ENCODE measurements at places on chromosomes 12 and 14.
A peak's percentile ranks its signal among the peaks of the same experiment; 100 is the strongest.

- DNase-seq, result no peak
Measured at GRCh38 chr12:98188650-98189077, 326.7 kb upstream of the TMPO start.

DNA sequence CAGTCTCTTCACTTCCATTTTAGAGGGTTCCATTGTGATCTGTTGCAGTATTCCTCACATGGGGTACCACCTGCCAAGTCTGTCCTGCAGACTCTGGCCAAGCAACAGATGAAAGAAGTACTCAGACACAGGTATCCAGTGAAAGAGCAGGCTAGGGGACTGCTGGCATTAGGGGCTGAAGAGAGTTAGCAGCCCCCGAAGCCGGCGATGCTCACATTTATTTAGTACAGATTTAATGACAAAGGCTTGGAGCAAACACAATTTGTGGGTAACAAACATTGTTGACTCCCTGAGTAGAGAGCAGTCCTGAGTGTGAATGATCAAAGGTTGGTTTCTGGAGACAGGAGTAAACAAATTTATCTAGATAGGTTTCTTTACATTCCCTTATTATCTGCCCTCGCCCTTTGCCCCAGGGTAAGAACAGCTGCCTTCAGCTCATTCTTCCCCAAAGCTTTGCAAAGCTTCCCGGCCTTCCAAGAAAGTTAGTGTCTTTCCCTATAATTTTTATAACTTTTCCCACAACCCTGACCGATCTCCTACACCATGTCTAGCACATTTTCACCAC, 144.8 kb downstream of the TMEM117 start:
- no peak for DNase-seq

GRCh38 chr12:41856228-41856627, 288.4 kb downstream of the GXYLT1 start:
- no peak for DNase-seq

- DNase-seq, result peak; percentile 30
Measured at GRCh38 chr14:105197211-105197641, 16.1 kb upstream of the NUDT14 start.

DNA sequence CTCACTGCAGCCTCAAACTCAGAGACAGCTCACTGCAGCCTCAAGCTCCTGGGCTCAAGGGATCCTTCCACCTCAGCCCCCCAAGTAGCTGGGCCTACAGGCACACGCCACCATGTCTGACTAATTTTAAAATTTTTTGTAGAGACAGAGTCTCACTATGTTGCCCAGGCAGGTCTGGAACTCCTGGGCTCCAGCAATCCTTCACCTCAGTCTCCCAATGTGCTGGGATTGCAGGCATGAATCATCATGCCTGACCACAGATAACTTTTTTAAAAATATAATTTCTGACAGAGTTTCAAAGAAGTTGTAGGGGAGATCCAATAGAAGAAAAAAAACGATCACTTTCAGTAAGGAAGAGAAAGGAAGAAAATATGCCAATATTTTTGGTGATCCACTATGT, 189.7 kb upstream of the CDKN3 start:
- DNase-seq, result no peak

Data from hypothalamus (tissue), 51 donors.